ENCODE measurements at places on chromosomes 16 and 17.
A peak's percentile ranks its signal among the peaks of the same experiment; 100 is the strongest.

GRCh38 chr17:2040219-2040827 lies 1.5 kb upstream of the OVCA2 start:
- DNase-seq, result no peak

DNA sequence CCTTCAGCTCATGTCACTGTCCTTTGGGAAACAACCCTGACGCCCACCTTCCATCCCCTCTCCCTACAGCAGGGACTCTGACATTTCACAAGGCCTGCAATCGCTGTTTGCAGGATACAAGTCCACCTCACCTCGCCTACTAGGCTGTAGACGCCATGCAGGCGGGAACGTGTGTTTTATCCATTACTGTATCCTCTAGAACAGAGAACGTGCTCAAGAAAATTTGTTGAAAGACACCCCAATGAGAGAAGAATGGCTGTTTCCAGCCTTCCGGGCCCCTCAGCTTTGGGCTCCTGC lies 1.5 kb upstream of the TTYH2 start:
- no peak for DNase-seq

- no peak for DNase-seq
Observed at GRCh38 chr17:2023692-2024571, 1.2 kb downstream of the RTN4RL1 start.

GRCh38 chr16:47966325-47966724 lies 189.5 kb downstream of the ABCC12 start:
- no peak for DNase-seq

GRCh38 chr16:85491798-85492294 lies 121.3 kb upstream of the GSE1 start:
- DNase-seq, result no peak

GRCh38 chr17:1783834-1784611 lies 22.2 kb downstream of the SERPINF1 start:
- DNase-seq, result no peak

DNA sequence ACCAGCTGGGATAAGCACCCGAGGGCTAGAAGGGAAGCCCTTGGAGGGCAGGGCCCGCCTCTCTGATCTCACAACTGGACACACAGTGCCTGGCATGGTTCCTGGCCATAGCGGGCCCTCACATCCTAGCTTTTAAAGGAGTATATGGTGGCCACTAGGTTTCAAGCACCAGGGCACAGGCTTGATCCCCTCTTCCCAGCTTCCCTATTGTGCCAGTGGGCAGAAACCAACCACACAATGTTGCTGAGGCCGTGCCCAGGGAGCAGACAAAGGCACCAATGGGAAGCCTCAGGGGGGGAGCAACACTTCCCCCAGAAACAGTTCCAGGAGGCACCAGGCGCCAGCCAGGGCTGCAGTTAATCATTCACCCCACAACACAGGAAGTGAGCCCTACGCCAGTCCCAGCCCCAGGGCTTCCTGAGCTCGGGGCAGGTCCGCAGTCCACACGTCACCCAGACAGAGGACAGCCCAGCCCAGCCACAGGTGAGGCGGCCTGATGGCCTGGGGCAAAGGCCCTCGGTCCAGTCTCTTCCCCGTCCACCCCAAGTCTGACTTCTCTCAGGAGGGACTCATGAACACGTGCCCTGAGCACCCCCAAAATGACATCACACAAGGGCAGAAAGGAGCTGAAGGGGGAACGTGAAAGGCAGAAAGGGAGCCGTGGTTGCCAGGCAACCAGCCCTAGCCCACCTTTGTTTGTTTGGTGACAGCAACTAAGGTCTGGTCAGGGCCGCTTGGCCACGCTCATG lies 12.8 kb downstream of the SMIM5 start:
- DNase-seq, result no peak

- no peak for DNase-seq
Observed at GRCh38 chr16:82280867-82281266, 110.8 kb upstream of the MPHOSPH6 start.

- no peak for DNase-seq
Observed at GRCh38 chr16:4338125-4338582, 13.0 kb downstream of the PAM16 start.

DNA sequence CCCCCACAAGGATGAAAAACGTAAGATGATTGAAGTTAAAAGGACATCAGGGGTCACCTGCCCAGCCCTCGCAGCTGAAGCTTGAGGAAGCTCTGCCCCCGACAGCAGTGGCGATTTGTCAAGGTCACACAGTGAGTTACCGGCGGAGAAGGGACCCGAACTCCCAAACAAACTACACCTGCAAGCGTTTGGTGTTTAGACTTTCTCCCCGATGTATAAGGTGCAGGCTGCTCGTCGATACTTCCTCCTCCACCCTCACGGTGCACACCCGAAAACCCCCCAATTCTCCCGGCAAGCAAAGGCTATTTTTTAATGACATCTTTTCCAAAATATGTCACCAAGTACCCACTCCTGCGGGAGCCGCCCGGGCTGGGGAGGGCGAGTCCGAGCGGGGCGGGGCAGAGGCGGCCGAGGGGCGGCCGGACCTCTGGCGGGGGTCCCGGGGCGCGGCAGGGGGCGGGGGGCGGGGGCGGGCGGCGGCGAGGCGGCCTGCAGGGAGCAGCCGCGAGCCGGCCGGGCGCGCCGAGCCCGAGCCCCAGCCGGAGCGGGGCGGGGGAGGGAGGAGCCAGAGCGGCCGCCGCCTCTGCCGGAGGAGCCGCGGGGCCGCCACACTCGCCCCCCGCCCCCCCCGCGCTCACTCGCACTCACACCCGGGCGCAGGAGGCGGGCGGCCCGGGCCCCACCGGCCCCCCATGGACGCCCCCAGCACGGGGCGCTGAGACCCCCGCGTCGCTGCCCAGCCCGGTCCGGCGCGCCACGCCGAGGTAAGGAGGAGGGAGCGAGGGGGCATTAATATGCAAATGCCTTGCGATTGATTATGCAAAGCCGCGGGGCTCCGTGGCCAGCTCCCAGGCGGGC lies at the start of gene THRA:
THRA (plus strand) TSS at position 637 of the 858 bp plus-strand sequence. CDS start 11,524 bp downstream, outside the sequence.
- peak; percentile 43 for DNase-seq

DNA sequence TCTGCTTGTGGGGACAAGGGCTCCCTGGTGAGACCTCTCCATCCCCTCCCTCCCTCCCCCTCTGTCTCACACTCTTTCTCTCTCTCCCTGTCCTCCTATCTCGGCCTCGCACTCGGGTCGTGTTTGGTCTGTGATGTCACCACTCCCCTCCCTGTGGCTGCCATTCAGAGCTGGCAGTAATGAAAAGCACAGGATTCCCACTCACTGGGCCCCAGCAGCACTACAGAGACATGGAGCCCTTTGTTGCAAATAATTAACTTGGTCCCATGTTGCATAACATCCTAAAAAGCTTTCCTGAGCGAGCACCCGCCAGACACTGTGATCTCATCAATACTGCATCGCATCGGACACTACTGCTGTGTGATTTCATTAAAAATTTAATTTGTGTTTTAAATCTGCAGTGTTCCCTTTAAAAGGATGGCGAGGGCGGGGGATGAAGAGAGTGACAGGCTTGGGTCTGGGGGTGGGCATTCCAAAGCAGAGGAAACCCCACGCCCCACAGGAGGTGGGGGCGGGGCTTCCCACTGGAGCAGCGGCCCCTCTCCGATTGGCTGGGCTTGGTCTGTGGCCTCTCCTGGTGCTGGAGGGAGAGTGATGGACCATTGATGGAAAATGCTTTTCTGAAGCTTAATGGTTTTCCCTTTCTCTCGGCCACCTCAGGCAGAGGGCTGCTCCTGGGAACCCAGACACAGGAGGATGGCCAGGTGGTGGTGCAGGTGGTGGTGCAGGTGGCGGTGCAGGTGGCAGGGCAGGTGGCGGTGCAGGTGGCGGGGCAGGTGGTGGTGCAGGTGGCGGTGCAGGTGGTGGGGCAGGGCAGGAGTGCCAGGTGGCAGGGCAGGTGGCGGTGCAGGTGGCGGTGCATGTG lies 15.3 kb upstream of the NPTX1 start:
- DNase-seq, result no peak

GRCh38 chr17:27808628-27809027 lies 8.3 kb upstream of the NOS2 start:
- DNase-seq, result no peak

GRCh38 chr16:55453909-55454308 lies 25.1 kb upstream of the MMP2 start:
- DNase-seq, result no peak

GRCh38 chr17:76383546-76384221 lies 725 bp upstream of the SPHK1 start:
- DNase-seq, result peak; percentile 35

- no peak for DNase-seq
Observed at GRCh38 chr17:67632141-67632540, 85.6 kb upstream of the NOL11 start.

GRCh38 chr17:36212966-36213365 lies 2.1 kb downstream of the CCL4L2 start:
- DNase-seq, result no peak

GRCh38 chr16:85027958-85028684 lies 526 bp downstream of the KIAA0513 start:
- DNase-seq, result no peak

- no peak for DNase-seq
Observed at GRCh38 chr16:48446534-48446920, 61.3 kb upstream of the SIAH1 start.

GRCh38 chr16:15545544-15545943 lies 97.4 kb downstream of the MARF1 start:
- DNase-seq, result no peak

- no peak for DNase-seq
Observed at GRCh38 chr17:80137131-80137530, 9.8 kb downstream of the EIF4A3 start.

DNA sequence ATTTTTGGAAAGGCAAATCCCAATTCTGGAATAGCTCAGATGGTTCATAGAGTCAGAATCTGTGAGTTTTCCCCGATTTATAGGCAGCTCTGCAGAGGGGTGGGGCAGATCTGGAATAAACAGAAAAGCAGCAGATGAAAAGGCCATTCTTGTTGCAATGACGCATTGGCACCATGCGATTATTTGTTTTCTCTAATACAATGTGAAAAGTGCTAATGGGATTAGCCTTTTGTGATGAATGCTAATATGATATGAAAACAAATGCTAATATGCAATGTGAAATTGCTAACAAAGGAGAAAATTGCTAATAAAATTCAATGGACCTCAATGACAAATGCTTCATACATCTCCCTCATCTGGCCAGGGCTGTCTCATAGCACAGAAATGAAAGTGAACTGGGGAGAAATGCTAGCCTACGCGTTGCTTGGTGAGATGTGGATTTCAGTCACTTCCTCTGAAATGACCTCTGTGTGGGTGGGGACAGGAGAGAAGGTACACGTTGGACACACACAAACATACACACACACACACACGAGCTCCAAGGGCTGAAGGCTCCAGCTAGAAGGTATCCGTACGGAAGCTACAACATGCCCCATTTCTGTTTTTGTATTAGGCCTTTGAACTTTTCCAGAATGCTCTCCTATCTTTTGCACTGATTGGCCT lies 394.5 kb downstream of the XYLT1 start:
- DNase-seq, result no peak

DNA sequence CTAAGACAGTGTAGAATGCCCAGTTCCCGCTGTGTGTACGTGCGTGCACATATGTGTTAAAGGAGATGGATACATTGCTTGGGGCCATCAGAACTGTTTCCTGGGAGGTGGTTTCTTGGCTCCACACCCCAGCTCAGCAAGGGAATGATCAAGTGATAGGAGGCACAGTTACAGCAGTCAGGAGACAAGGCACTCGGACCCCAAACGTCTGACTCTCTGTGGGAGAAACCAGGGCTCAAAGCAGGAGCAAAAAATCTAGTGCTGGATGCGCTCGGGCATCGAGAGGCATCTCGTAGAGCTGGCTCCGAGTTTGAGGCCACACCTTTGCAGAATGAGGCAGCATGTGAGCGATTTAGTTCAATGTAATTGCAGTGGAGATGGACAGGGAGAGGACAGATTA lies 71.9 kb downstream of the RBBP6 start:
- no peak for DNase-seq

GRCh38 chr17:41462705-41463104 lies 4.5 kb downstream of the KRT32 start:
- no peak for DNase-seq

DNA sequence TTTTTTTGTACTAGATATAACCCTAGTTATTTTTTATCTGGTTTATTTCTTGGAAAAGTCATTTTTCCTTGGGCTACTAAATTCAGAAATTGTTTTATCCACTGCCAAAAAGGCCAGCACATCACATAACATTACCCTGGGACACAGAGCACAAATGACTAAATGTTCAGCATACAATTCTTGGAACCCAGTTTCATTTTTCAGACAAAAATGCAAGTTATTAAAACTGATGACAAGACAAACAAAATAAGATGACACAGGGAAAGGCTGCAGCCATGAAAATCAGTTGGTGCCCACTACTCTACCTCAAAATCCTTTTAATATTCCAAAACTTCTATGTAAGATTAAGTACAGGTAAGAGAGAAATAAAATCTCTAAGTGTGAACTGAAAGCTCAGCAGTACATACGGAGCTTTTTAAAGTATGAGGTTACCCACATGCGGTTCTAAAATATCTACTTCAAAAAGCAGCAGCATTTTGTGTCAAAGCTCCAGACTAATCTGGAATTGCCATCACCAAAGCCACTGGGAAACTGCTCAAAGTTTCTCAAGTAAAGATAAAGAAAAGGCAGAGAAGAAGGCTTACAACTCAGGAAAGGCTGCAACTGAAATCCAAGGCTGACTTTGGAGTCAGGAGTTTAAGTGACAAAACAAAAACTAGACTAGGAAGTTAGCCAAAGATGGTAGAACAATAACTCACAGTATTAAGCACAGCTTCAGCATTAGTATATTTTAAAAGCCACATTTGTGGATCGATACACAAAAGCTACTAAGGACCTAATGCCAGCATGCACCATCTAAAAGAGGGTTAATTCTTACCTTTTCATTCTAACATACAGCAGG lies 41.4 kb downstream of the AP1G1 start:
- DNase-seq, result no peak

GRCh38 chr17:75067856-75068255 lies 19.9 kb upstream of the SLC16A5 start:
- no peak for DNase-seq

GRCh38 chr16:55625843-55626242 lies 29.9 kb upstream of the SLC6A2 start:
- DNase-seq, result no peak

GRCh38 chr17:50899005-50899460 lies 32.9 kb upstream of the TOB1 start:
- DNase-seq, result no peak

DNA sequence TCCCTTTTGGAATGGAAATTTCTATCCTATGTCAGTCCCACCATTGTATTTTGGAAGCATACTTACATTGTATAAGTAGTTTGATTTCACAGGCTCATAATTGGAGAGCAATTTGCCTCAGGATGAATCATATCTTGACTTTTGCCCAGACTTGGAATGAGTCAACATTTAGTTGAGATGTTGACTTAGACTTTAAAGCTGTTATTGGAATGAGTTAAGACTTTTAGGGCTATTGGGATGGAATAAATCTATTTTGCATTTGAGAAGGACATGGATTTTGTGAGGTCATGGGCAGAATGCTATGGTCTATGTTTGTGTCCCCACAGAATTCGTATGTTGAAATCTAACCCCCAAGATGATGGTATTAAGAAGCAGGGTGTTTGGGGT lies 12.2 kb upstream of the ZNF594 start:
- no peak for DNase-seq

- DNase-seq, result no peak
Observed at GRCh38 chr17:78753316-78754250, 28.5 kb downstream of the CYTH1 start.

Data from stimulated activated CD8-positive, alpha-beta memory T cell treated with anti-CD3 and anti-CD28 coated beads, Interleukin-15, amount 100 ng/mL, for 4 hours (primary cell).